Smooth muscle cell of the coronary artery (primary cell): ENCODE measurements at places on chromosomes 7 and 10. TPM values are rescaled to one million over a fixed set of nuclear protein-coding genes. Genes with fewer than 3 reads are reported as not detected.

The STK17A gene
- 10.4 and 39.2 TPM in 2 replicates for total RNA-seq

The NEBL gene
- total RNA-seq: 0.12 and 0.90 TPM in 2 replicates

The PTTG1IP2 gene
- total RNA-seq: not detected in 2 replicates

The CNPY4 gene
- total RNA-seq: 34.4 and 67.6 TPM in 2 replicates

The WDR11 gene
- total RNA-seq: 54.5 and 64.7 TPM in 2 replicates

The VPS50 gene
- 21.5 and 31.2 TPM in 2 replicates for total RNA-seq

The FAM25G gene
- not detected in 2 replicates for total RNA-seq

The CALCR gene
- total RNA-seq: not detected in 2 replicates

The SEMA3E gene
- 1.1 TPM in 1 of 2 replicates, not detected in the other for total RNA-seq

The PHKG1 gene
- total RNA-seq: 0.98 and 7.5 TPM in 2 replicates

The CLEC5A gene
- total RNA-seq: not detected in 2 replicates

The AKR1C4 gene
- total RNA-seq: not detected in 2 replicates

The FGL2 gene
- 2.6 and 9.8 TPM in 2 replicates for total RNA-seq

The MSMB gene
- not detected in 2 replicates for total RNA-seq

The CALN1 gene
- total RNA-seq: not detected in 2 replicates

The BICC1 gene
- total RNA-seq: 91.9 and 102 TPM in 2 replicates

The STRA8 gene
- not detected in 2 replicates for total RNA-seq

The LRRC18 gene
- total RNA-seq: not detected in 2 replicates

The GRM3 gene
- total RNA-seq: not detected in 2 replicates

The NRG3 gene
- total RNA-seq: 0.15 TPM in 1 of 2 replicates, not detected in the other

The PFKP gene
- 109 and 342 TPM in 2 replicates for total RNA-seq

The CXCL12 gene
- 197 and 235 TPM in 2 replicates for total RNA-seq
